ENCODE measurements at places on chromosomes 6 and 20.

GRCh38 chr6:159983641-159984080 lies 14.8 kb downstream of the IGF2R start:
- DNase-seq, result peak; percentile 42

- no peak for DNase-seq
Measured at GRCh38 chr6:33809594-33809993, 5.8 kb upstream of the MLN start.

DNA sequence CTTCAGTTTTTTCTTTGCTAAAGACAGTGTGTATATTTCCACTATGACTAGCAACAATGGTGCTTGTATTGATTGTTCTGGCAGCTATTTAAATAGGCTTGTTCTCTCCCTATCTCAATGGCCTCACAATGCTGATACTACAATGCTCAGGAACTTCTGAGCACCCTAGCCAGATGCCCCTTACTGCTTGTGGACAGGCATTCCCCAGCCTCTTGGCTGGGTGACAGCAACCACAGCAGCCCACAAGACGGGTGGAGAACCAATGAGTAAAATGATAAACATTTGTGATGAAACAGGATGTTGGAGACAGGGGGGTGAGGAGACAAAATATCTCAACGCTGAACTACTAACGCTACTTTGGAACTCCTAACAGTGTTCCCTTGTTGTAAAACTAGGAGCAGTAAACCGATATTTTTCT lies 42.3 kb downstream of the HIVEP2 start:
- DNase-seq, result peak; percentile 98

DNA sequence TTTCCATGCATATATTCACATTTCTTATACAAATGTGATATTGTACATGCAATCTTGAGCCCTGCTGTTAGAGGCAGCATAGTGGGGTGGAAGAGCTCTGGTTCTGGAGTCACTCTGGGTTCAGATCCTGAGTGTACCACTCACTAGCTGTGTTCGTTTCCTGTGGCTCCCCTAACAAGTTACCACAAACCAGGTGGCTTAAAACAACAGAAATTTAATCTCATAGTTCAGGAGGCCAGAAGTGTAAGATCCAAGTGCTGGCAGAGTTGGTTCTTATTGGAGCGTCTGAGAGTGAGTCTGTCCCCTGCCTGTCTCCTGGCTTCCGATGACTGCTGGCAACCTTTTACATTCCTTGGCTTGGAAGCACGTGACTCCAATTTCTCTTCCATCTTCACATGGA lies 115.6 kb downstream of the MAP3K7 start:
- no peak for DNase-seq

GRCh38 chr6:113739041-113739655 lies 118.0 kb upstream of the MARCKS start:
- no peak for DNase-seq

DNA sequence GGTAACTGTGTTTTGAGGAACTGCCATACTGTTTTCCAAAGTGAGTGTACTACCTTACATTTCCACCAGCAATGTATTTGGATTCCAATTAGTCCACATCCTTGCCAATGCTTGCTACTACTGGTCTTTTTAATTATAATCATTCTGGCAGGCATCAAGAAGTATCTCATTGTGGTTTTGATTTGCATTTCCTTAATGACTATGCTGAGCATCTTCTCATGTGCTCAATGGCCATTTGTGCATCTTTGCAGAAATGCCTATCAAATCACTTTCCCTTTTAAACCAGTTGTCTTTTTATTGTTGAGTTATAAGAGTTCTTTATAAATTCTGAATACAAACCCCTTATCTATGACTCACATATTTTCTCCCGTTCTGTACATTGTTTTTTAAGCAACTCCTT lies 75.9 kb downstream of the ATG5 start:
- DNase-seq, result no peak

DNA sequence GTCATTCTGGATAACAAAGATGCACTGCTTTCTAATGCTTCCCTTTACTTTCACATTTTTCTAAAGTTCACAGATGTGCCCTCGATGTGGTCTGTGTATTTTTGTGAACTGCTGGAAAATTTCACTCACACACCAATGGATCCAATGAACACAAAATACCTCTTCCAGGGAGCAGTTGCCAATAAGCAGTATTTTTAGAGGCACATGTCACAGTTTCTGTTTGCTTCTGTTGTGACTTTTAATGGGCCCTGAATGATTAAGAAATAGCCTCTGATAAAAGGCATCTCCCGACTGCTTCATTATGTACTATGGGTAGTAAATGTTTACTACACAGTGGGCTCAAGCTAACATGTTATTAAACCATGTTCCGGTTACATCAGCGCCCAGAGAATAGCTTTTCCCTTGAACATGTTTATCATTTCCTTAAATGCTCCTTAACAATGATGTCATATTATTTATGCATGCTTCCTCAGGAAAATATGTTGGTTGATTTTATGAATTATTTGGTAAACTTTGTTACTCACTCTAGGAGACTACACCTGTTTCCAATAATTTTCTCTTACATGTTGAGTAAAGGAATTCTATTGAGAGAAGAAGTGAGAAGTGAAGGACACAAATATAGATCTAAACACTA lies 188.0 kb downstream of the KCNQ5 start:
- DNase-seq, result no peak
